Activated CD8-positive, alpha-beta memory T cell treated with anti-CD3 and anti-CD28 coated beads for 1 hour (primary cell): ENCODE measurements at places on chromosomes 11 and 22.
A peak's percentile ranks its signal among the peaks of the same experiment; 100 is the strongest.

- DNase-seq, result no peak
Measured at GRCh38 chr11:96229354-96229977, 113.5 kb downstream of the MAML2 start.

DNA sequence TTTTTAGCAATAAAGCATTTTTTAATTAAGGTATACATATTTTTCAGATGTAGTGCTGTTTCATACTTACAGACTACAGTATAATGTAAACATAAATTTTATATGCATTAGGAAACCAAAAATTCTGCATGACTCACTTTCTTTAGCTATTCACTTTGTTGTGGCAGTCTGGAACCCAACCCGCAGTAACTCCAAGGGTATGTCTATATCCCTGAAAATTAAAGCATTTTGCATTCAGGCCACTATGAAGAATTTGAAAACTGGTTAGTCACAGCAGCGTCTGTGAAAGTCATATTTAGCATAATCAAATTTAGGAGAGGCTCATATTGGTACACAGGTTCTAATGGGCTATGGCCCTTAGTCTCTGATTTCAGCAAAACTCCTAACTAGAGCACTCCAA, 46.8 kb downstream of the BBOX1 start:
- no peak for DNase-seq

- no peak for DNase-seq
Measured at GRCh38 chr11:72245263-72245816, 1.4 kb upstream of the PHOX2A start.

GRCh38 chr22:44326491-44326885, 13.7 kb upstream of the SHISAL1 start:
- no peak for DNase-seq

DNA sequence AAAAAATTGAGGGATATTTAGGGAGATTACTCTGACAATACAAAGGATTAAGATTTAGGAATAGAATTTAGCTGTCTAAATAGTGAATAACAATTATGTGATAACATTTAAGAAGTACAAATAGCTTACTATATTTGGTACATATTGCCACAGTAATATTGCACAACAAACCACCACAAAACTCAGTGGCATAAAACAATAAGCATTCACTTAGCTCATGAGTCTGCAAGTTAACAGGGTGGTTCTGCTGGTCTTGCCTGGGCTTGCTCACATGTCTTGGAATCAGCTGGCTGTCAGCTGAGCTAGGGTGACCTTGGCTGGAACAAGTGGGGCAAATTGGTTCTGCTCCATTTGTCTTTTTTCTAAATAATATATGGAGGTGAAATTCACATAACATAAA, 115.1 kb downstream of the DCDC1 start:
- no peak for DNase-seq

DNA sequence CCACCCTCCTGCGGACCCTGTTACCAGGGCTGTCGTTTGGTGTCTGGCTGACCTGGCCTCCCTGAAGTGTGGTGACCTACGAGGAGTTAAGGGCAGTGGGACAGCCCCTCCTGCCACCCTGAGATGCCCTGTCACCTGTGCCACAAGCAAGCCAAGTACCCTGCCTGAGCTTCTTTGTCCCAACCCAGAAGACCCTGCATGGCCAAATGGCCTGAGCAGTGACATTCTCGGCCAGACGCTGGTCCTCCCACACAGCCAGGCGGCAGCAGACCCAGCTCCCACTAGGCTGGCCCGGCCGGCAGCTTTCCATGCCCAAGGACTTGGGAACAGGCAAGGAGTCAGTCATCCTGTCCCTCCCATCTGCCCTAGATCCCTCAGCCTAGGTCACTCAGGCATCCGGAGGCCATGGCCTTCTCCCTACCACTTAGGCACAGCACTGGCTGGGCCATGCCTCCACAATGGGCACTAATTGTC, 7.6 kb downstream of the ARVCF start:
- DNase-seq, result no peak

DNA sequence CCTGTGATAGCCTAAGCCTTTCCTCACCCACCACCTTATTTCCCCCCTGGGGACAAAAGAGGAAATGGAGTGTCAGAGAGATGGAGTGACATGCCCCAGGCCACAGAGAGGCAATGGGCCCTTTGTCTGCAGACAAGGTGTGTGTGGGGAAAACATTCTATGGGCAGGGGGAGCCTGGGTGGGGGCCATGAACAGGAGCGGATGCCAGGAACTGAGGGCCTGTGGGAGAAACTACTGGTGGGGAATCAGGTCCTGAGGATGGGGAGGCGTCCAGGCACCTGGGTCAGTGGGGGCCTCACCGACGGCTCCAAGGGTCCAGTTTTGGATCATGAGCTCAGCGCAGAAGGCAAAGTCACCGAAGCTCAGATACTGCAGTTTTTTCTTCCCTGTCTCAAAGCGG, 3.0 kb downstream of the FIBP start:
- DNase-seq, result no peak

GRCh38 chr11:8019314-8020243, 32.4 kb downstream of the EIF3F start:
- no peak for DNase-seq

DNA sequence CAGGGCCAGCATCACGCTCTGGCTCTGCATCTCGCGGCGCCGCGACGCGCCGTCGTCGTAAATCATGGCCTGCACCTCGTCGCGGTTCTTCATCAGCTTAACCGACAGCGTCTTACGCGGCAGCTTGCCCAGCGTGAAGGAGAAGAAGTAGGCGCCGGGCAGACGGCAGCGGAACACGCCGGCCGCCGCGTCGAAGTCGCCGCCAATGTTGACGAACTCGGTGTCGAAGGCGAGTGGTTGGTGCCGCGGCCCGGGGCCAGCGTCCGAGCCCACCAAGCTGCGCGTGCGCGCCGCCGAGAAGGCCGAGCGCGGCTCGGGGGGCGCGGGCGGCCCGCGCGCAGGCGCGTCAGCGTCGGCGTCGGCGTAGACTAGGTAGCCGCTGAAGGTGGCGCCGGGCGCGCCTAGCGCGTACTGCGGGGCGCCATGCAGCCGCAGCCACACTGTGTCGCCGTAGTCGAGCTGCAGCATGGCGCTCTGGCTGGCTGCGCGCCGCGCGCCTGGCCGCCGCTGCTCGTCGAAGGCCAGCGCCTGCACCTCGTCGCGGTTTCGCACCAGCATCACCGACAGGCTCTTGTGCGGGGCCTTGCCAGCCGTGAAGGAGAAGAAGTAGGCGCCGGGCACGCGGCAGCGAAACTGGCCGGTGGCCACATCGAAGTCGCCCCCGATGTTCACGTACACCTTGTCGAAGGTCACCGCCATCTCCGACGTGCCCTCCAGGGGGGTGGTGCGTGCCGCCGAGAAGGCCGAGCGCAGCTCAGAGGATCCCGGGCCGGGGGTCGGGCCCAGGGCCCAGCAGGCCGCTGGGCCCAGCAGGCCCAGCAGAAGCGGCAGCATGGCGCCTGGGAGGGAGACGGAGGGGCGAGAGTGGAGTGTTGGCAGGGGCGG, 3.7 kb downstream of the FAM180B start:
- no peak for DNase-seq

- no peak for DNase-seq
Measured at GRCh38 chr11:22432291-22433093, 94.3 kb downstream of the SLC17A6 start.

GRCh38 chr22:24156141-24156912, 25.0 kb upstream of the SUSD2 start:
- peak; percentile 43 for DNase-seq

GRCh38 chr22:46582281-46582933, 37.8 kb upstream of the GRAMD4 start:
- DNase-seq, result no peak
